ENCODE measurements at places on chromosomes 2 and 18.

GRCh38 chr2:78061301-78061700 is 539.1 kb upstream of the LRRTM4 start:
- DNase-seq = no peak

DNA sequence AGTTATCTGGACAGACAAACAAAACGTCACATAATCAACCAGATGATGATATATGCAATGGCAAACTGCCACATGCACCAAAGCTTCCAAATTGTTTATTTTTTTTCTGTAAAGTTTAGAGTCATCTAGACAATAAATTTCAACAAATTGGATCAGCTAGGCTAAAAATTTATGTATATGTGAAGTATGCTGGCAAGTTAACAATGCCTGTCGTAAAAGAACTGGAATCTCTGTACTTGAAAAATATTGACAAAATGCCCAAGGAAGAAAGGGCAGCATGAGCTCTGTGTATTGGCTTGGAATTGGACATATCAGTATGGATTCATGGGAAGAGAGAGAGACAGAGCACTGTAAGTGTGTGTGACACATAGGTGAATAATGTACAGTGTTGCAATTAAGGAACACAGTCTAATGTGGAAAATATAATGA is 309.8 kb downstream of the ERBB4 start:
- no peak for DNase-seq

- DNase-seq = no peak
Observed at GRCh38 chr2:240136013-240136670, at the start of gene COPS9. Gene COPS9 (minus strand): TSS chr2:240136305. CDS start chr2:240136284, 21 bp downstream.

- no peak for DNase-seq
Observed at GRCh38 chr18:9669016-9669415, 39.1 kb upstream of the RAB31 start.

GRCh38 chr2:101809698-101810097 is 112.2 kb downstream of the MAP4K4 start:
- no peak for DNase-seq

GRCh38 chr2:43375746-43376522 is 149.5 kb upstream of the ZFP36L2 start:
- DNase-seq = no peak

DNA sequence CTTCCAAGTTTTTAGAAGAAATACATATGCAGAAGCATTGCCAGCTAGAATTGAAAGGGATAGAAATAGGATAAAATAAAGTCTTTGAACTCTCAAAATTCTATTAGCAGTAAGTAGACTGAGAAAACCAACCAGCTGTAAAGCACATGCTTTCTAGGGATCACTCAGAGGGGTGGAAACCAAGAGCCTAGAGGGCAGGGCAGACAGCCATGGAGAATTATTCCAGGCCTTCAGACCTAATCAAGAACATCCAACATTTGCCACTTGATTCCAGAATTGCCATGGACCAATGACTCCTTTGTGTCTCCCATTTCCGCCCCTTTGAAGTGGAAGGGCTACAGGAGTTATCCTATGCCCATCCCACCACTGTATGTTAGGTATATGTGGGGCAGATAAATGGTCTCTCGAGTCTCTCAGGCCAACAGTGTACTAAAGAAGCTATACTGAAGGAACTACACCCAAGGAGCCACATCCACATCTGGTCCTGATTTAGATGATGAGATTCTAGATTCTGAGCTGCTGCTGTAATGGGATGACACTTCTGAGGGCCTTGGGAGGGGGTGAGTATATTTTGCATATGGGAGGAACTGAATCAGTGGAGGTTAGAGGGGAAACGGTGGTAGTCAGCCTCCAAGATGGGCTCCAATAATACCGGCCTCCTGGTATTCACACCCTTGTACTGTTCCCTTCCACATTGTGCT is 4.0 kb downstream of the FARSB start:
- DNase-seq = no peak

DNA sequence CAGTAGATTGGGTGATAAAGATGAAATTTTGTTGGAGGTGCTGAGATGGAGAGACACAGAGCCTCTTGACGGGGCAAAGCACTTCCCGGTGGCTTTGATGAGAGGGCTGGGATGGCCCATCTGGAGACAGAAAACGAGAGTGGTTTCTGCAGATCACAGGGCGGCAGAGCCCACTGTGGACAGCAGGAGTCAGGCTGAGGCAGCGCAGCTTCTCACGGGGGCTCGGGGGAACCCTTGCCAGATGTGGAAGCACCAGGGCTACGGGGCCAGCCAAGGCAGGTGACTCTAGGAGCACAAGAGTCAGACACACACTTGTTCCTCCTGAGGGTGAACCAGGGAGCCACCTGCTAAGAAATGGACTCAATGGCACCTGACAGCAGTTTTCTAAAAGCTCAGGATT is 78.5 kb downstream of the TPO start:
- DNase-seq = no peak

DNA sequence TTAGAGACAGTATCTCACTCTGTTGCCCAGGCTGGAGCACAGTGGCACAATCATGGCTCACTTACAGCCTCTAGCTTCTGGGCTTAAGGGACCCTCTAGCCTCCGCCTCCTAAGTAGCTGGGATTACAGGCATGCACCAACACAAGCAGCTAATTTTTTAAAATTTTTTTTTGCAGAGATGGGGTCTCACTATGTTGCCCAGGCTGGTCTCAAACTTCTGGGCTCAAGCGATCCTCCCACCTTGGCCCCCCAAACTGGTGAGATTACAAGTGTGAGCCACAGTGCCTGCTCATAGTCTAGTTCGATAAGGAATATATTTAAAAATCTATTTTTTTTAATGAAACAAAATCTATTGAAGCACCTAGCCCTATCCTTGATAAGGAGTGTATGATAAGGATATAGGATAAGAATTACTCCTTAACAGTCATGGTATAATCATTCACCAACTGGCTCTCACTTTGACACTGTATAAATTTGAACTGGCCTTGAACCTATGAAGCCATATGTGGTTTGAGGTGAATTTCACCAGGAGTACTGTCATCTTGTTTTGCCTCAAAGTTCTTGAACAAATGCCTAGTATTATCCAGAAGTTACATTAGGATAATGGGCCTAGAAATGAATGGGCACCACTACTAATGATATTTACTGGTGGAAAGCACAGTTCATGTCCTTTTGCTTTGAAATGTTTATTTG is 71.1 kb downstream of the EXOC6B start:
- DNase-seq = no peak

DNA sequence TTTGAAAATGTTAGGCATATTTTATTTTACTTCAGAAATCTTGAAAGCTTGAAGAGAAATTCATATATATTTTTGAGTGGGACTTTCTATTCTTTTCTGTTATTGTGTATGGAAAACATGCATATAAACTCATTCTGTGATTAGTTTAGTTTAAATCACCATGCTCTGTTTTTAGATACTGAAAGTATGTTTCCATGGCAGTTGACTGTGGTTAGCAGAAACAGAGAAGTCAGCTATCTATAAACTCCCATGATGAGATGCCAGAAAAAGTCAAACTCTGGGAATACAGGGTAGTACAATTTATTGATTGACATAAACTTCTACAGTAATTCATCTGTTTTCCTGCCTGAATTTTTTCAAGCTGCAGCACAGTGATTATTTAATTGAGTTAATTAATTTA is 905.3 kb upstream of the VRK2 start:
- no peak for DNase-seq

- no peak for DNase-seq
Observed at GRCh38 chr2:42910645-42911405, 118.4 kb upstream of the HAAO start.

- no peak for DNase-seq
Observed at GRCh38 chr18:777021-777420, 35.0 kb downstream of the YES1 start.

DNA sequence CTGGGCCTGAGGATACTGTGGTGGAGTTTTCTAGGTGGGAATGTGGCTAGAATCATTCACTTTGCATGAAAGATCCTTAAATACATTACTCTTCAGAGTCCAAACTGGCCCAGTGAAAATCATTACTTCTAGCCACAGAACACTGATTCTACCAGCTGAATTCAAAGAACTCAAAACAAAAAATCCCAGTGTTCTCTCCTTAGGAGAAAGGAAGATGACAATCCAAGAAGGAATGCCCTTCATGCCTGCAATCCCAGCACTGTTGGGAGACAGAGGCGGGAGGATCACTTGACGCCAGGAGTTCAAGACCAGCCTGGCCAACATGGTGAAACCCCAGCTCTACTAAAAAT is 35.2 kb downstream of the FAM228A start:
- DNase-seq = no peak

- DNase-seq = no peak
Observed at GRCh38 chr18:26574958-26575864, 26.9 kb upstream of the KCTD1 start.

- DNase-seq = no peak
Observed at GRCh38 chr2:3149441-3150217, 228.0 kb downstream of the EIPR1 start.

- no peak for DNase-seq
Observed at GRCh38 chr2:45859682-45860081, 208.2 kb downstream of the PRKCE start.

DNA sequence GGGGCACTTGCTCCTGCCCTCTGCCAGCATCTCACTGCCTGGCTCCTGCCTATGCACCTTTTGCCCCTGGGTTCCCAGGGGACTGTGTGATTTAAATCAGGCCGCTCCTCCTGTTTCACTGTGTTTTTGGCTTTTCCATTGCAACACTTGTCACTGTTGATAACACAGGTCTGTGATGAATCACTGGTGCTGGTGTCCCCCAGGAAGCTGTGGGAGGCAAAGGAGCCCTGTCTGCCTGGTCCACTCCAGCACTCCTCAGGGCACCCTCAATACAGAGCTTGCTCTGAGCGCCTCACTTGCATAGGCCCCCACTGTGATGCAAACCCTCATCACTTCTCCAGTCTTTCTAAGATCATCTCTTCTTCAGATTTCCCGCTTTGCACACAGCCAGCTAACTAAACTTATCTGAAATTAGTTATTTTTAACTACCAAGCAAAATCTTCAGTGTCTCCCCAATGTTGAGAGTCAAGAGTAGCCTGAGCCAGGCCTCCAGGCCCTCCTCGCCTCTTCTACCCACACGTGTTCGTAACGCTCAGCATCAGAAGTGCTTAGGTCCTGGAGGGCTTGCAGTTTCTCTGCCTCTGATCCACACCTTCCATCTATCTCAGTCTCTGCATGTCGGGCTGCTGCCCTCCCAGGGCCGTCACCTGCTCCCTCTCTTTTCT is 2.8 kb downstream of the TMEM18 start:
- no peak for DNase-seq

- no peak for DNase-seq
Observed at GRCh38 chr2:174664084-174664759, 66.6 kb upstream of the WIPF1 start.

- no peak for DNase-seq
Observed at GRCh38 chr2:130368786-130369185, 12.9 kb downstream of the PTPN18 start.

DNA sequence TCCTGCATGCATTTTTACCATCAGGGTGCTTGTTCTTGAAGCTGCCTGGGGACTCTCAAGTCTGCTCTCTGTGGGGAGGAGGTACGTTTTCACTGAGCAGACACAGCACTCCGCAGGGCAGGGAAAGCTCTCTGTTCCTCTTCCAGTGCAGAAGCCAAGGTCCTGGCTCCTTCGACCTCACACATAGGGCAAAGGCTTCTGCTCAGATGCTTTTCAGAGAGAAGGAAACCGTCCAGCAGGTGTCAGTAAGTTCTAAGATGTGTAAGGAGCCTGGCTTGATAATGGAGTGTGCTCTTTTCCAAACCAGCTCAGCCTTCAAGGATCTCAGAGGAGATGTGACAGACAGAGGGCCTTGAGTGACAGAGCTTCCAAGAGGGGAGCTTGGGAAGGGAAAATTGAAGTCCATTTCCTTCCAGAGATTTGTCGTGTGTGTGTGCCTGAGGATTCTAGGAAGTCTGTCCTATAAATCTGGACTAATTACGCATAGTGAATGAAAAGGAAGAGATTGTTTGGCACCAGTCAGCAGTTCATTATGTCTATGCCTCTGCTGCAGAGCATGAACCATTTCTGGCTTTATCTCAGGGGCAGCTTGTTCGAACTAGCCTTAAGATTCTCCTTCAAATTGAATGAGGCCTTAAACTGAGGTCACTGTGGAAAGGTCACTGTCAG is 67.3 kb upstream of the UPP2 start:
- no peak for DNase-seq

- DNase-seq = no peak
Observed at GRCh38 chr2:11980809-11981208, 234.4 kb downstream of the LPIN1 start.

- no peak for DNase-seq
Observed at GRCh38 chr2:217949447-217949846, 53.3 kb downstream of the TNS1 start.

- no peak for DNase-seq
Observed at GRCh38 chr2:43518181-43518580, 77.7 kb downstream of the THADA start.

- no peak for DNase-seq
Observed at GRCh38 chr2:228503731-228504130, 322.2 kb upstream of the SPHKAP start.

GRCh38 chr2:140355511-140356090 is 1575.4 kb upstream of the NXPH2 start:
- no peak for DNase-seq

DNA sequence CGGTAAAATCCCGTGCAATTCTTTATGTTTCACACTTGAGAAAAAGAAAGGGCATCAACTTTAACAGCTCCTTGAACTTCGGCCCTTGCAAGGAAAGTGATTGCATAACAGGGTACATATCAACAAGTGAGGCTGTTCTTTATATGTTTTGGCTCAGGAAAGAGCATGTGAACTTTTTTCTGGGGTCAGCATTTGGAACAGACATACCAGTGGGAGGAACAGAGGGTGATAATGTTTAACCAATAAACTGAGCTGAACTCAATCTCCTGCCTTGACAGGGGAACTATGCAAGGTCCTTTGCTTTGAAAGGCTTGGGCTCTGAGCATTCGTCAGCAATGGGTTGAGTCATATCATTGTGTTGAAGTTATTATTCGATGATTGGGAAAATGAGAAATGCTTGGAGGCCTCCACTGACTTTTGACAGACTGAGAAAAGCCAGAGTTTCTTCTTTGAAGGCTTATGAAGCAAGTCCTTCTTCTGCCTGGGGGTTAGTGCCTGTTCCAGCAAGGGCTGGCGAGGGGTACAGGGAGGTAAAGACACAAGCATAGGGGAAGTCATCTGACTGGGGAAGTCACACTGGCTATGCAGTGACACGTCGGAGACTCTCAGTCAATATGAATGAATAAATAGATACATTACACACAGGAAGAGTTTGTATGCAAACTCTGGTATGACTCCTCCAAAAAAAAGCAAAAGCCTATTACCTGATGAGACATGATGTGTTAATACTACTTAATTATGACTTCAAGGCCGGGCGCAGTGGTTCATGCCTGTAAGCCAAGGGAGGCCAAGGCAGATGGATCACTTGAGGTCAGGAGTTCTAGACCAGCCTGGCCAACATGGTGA is 57.2 kb downstream of the CYB5A start:
- DNase-seq = no peak

- DNase-seq = no peak
Observed at GRCh38 chr18:11736656-11737055, 47.6 kb downstream of the GNAL start.
